ENCODE measurements at places on chromosomes 7 and 10. TPM values are rescaled to one million over a fixed set of nuclear protein-coding genes. Genes with fewer than 3 reads are reported as not detected.

The PRKG1 gene
- total RNA-seq = 0.80 TPM

The KCND2 gene
- not detected for total RNA-seq

The MSS51 gene
- 1.2 TPM for total RNA-seq

The LIPJ gene
- 0.12 TPM for total RNA-seq

The RGR gene
- not detected for total RNA-seq

The TMEM130 gene
- not detected for total RNA-seq

The LRCH4 gene
- total RNA-seq = 19.3 TPM

The CPA2 gene
- not detected for total RNA-seq

The FAM171A1 gene
- total RNA-seq = 6.0 TPM

The TMEM139 gene
- total RNA-seq = 0.44 TPM

The EPDR1 gene
- 0.64 TPM for total RNA-seq

The GIMAP8 gene
- 1.6 TPM for total RNA-seq

GRCh38 chr10:70885481-70885880 is 2.9 kb downstream of the PCBD1 start:
- no peak for ATAC-seq

- peak; percentile 32 for ATAC-seq
Measured at GRCh38 chr10:95793401-95794045, 37.6 kb downstream of the ENTPD1 start.

- no peak for ATAC-seq
Measured at GRCh38 chr7:500521-501420, 18.9 kb downstream of the PDGFA start.

- no peak for ATAC-seq
Measured at GRCh38 chr7:93902777-93903423, 3.5 kb upstream of the GNGT1 start.

DNA sequence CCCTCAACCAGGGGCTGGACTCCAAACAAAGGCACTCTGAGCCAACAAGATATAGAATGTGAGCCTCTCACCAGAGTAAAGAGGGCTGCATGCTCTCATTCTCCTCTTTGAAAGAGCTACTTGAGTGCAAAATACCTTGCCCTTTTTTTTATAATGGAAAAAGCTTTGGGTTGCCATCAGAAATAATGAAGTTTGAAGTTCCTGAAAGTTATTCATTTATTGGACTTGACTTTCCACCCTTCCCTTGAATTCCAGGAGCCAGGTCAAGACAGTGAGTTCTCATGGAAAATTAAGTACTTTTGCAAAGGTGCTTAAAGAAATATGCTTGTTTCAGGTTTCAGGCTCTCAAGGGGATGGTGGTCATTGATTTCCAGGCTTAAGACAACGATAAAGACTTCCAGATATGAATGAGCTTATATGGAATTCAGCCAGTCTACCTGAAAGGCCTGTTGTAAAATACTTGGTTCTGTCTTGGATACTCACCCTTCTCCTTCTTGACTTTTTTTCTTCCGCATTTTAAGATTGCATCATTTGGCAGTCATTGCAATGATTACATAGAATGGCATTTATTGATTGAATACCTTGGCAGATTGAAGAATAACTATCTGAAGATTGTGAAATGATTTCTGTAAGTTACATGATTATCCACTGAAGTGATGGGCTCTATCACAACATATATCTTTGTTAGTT is 696.4 kb downstream of the INHBA start:
- ATAC-seq = peak; percentile 64

DNA sequence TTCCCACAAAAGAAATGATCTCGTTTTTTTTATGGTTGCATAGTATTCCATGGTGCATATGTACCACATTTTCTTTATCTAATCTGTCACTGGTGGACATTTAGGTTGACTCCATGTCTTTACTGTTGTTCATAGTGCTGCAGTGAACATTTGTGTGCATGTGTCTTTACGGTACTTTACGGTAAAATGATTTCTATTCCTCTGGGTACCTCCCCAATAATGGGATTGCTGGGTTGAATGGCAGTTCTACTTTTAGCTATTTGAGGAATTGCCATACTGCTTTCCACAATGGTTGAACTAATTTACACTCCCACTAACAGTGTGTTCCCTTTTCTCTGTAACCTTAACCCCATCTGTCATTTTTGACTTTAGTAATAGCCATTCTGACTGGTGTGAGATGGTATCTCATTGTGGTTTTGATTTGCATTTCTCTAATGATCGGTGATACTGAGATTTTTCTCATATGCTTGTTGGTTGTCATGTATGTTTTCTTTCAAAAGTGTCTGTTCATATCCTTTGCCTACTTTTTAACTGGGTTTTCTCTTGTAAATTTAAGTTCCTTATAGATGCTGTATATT is 37.2 kb downstream of the MKLN1 start:
- ATAC-seq = no peak

- ATAC-seq = no peak
Measured at GRCh38 chr10:128160297-128160711, 34.1 kb upstream of the MKI67 start.

GRCh38 chr10:79236433-79236765 is 110.9 kb upstream of the PPIF start:
- ATAC-seq = no peak

GRCh38 chr10:92990615-92991014 is 70.0 kb upstream of the CYP26C1 start:
- no peak for ATAC-seq

- ATAC-seq = no peak
Measured at GRCh38 chr10:82867056-82867455, 992.1 kb downstream of the NRG3 start.

- ATAC-seq = no peak
Measured at GRCh38 chr7:107891636-107892366, 818 bp downstream of the DLD start.

DNA sequence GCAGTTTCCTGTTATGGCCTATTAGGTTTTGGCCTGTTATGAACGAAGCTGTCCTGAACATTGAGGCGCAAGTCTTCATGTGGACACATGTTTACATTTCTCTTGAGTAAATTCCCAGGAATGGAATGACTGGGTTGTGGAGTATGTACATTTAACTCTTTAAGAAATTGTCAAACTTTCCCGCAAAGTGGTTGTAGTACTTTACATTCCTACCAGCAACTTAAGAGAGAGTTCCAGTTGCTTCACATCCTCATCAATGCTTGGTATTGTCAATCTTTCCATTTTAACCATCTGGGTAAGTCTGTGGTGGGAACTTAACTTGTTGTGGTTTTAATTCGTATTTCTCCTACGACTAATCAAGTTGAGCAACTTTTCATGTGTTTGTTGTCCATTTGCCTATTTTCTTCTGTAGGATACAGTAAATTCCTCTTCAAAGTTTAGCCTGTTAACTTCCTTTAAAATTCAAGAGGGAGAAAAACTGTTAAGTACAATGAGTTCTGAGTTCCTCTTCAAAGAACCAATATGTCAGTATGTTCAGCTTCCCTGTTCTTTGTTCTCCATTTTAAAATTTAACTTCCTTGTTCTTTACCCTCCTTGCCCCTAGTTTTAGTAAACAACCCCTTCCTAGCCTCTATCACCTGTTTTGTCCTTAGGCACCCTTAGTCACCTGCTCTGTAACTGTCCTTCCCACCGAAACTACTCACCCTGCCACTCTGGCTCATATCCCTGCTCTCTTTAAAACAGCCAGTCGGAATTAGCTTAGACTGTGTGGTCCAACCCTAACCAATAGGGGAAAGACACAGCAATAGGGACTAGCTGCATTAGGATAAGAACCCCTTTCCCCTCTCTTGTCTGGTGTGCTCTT is 74.0 kb downstream of the FAM241B start:
- no peak for ATAC-seq

DNA sequence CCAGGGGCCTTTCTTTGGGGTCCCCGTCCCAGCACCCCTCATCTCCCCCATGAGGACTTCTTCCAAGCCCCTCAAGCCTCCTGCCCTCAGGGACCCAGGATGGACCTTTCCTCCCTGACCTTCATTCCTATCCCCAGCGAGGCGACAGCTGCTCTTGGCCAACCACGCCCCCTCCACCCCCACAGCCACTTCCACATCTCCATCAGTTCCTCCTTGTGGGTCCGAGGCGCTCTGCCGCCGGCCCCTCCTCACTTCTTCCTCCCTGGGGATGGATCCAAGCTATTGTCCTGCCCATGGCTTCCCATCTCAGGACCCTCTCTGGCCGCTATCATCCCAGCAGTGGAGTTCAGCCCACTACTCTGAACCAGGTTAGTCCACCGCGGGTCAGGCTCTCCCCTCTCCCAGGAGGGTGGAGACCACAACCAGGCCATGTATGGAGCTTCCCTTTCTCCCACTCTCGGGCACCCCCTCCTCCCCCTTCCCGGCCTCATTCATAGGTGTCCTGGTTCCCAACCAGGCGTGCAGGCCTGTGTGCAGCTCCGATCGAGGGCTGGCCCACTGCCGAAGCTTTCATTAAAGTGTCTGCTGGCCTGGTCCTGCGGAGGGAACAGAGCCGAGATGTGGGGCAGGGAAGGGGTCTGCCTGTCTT is 1.7 kb upstream of the SH2B2 start:
- no peak for ATAC-seq

DNA sequence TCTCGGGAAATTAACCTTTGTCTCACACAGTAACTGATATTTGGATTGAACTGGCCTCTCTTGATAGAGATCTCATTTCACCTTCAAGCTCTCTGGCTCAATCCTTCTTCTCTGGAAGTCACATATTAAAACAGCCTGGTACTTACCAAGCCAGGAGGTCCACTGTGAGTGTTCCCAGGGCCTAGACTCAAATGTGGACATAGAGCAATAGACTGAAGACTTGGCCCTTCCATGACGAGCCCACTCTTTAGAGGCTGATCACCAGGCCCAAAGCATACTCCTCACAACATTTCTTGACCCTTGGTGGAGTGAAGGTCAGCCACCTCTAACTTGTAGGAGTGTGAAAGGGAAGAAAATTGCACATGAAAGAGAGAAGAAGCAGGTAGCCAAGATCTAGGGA is 38.5 kb downstream of the COL1A2 start:
- no peak for ATAC-seq

DNA sequence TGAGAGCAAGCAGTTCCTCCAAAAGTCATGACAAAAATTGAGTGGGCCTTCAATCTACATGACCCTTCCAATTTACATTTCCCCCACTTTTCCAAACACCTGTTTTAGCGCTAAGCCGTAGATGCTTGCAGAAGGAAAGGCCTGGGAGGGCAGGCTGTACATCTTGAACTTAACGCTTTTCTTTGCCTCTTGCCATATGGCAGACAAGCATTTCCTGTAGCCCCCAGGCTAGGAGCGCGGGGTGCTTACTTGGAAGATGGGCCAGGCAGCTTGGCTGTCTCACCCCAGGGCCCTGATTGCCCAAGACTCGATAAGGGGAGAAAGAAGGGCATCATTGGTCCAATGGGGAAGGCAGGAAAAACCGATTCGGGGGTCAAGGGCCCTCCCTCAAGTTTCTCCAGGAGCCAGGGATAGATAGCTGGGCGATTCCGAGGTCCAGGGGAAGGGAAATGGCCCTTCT is 1.8 kb downstream of the HOXA10 start:
- ATAC-seq = no peak

DNA sequence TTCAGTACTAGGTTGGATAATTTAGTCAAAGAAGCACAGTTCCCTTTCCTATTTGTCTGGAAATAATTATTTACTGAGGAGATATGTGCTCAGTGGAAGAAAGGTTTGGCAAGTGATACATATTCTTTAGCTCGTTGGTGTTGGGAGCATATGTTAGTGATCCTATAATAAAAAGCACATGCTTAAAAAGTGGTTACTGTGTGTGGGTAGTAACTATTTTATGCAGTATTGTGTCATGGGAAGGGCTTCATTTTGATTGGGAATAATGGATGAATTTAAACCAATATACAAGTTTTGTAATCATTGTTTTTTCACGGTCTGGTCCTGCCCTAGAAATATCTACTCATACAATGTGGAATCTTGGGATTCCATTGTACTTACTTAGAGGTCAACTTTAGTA is 188.7 kb upstream of the PPP1R3A start:
- no peak for ATAC-seq

DNA sequence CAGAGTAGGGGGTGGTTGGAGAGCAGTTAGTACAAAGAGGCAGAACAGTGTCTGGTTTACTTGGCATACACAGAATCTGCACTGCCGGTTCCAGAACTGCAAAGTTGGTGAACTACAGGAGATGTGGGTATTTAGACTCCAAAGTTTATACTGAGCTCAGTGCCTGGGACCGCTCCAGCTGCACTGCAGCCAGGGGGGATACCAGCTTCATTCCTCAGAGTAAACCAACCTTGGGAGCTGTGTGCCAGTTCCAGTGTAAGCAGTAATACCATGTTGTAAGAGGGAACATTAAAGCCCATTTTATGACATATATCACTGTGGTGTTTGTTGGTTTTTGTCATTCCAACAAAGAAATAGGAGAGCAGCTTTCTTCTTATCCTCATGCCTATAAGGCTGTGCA is 23.4 kb downstream of the LOXL4 start:
- ATAC-seq = no peak

GRCh38 chr10:117987244-117987909 is 59.4 kb downstream of the RAB11FIP2 start:
- no peak for ATAC-seq

- ATAC-seq = no peak
Measured at GRCh38 chr7:142506601-142507000, 242.7 kb upstream of the PRSS1 start.

GRCh38 chr7:41277561-41277960 is 425.3 kb downstream of the INHBA start:
- peak; percentile 49 for ATAC-seq

DNA sequence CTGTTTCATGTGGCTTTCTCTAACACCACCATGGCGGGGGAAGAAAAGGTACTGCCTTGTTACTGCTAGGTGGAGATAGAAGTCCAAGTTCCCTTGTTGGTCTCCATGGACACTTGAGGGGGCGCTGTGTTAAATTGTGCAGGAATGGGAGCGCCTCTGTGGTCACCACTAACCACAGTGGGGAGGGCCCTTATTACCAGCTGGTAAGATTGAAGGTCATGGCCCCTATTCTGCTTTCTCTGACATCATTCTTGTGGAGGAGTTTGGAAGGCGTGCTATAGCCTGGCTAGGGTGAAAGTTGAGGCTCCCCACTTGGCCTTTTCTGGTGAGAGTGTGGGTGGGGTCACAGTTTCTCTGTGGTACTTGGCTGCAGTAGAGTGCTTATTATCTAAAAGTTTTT is 14.9 kb upstream of the MXI1 start:
- no peak for ATAC-seq

GRCh38 chr10:120996456-120997034 is 145.4 kb downstream of the WDR11 start:
- ATAC-seq = no peak

DNA sequence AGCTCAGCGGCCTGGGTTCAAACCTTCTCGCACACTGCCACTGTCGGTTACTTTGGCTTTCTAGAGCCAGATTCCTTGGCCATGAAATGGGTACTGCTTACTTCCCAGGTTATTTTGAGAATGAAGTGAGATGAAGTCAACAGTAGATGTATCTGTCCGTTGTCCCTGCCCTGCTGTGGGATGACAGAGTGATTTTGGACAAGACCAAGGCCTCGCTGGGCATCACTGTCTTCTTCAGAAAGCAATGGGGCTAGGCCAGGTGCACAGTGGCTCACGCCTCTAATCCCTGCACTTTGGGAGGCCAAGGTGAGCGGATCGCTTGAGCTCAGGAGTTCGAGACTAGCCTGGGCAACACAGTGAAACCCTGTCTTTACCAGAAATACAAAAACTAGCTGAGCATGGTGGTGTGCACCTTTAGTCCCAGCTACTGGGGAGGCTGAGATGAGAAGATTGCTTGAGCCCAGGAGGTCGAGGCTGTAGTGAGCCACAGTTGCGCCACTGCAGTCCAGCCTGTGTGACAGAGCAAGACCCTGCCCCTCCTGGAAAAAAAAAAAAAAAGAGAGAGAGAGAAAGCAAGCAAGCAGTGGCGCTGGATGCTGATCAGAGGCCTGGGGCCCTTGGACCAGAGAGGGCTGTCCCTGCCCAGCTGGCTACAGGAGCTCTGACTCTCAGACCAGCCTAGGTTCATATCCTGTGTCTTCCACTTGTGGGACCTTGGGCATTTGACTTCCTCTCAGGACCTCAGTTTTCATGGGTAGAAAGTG is 25.8 kb downstream of the ZMIZ1 start:
- ATAC-seq = no peak
